Activated naive CD4-positive, alpha-beta T cell treated with anti-CD3 and anti-CD28 coated beads, Interleukin-2, amount 50 U/mL, for 72 hours (primary cell): ENCODE measurements at places on chromosomes 1 and 21. TPM values are rescaled to one million over a fixed set of nuclear protein-coding genes. Genes with fewer than 3 reads are reported as not detected.

The BMP8A gene
- not detected for total RNA-seq

The MIGA1 gene
- 9.7 TPM for total RNA-seq

DNA sequence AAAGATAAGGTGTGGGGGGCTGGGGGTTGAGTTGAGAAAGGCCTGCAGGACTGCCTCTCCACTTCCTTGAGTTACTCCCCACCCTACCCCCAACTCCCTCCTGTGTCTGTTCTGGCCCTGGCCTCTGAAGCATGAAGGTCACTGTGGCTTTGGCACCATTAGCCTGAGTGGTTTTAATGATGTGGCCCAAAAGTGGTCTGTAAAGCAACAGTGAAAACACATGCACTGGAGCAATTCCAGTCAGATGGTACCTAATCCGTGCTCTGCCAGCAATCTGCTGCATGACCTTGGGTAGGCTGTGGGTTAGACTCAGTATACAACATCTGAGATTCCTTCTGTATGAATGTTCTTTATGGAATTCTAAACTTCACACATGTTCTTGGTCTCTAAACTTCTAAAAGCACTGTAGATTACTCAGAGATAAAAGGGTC lies 86.5 kb upstream of the ATP1A1 start:
- no peak for DNase-seq

The SYT6 gene
- 0.11 TPM for total RNA-seq

GRCh38 chr1:39139723-39140360 lies 64.7 kb upstream of the MACF1 start:
- DNase-seq = no peak

- DNase-seq = no peak
Measured at GRCh38 chr1:216325946-216326345, 97.3 kb downstream of the USH2A start.

DNA sequence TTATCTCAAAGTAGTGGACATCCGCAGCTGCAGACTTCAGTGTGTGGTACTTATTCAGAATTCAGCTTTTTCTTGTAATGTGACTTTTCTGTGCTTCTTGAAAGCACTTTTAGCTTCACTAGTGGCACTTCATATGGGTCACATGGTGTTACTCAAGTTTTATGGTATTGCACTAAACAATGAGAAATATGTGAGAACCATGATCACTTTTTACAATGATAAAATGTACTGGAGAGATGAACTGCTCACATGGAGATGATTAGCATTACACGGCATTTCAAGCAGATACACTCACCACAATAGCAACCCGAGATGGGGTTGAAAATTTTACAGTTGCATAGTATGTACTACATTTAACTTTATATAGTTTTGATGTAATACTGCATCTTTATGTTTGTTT lies 40.1 kb upstream of the GPR52 start:
- DNase-seq = no peak

GRCh38 chr1:163604896-163605295 lies 283.1 kb downstream of the NUF2 start:
- no peak for DNase-seq

The AADACL3 gene
- not detected for total RNA-seq

The OR2L3 gene
- not detected for total RNA-seq

DNA sequence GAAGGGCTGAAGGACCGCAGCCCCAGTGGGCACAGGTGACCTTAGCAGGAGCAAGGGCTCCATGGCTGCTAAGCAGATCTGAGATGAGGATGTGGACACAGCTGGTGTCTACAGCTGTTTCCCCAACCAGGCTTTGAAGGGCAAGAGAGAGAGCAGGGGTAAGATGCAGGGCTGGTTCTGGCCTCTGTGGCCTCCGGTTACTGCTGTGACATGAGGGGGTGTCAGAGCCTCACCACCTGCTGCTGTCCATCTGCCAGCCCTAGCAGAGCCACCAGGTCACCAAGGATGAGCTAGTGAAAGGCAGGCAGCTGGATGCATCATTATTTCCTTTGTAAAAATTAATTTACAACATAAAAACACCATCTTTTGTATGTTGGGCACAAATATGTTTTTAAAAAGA lies 33.4 kb downstream of the OBSCN start:
- DNase-seq = no peak

DNA sequence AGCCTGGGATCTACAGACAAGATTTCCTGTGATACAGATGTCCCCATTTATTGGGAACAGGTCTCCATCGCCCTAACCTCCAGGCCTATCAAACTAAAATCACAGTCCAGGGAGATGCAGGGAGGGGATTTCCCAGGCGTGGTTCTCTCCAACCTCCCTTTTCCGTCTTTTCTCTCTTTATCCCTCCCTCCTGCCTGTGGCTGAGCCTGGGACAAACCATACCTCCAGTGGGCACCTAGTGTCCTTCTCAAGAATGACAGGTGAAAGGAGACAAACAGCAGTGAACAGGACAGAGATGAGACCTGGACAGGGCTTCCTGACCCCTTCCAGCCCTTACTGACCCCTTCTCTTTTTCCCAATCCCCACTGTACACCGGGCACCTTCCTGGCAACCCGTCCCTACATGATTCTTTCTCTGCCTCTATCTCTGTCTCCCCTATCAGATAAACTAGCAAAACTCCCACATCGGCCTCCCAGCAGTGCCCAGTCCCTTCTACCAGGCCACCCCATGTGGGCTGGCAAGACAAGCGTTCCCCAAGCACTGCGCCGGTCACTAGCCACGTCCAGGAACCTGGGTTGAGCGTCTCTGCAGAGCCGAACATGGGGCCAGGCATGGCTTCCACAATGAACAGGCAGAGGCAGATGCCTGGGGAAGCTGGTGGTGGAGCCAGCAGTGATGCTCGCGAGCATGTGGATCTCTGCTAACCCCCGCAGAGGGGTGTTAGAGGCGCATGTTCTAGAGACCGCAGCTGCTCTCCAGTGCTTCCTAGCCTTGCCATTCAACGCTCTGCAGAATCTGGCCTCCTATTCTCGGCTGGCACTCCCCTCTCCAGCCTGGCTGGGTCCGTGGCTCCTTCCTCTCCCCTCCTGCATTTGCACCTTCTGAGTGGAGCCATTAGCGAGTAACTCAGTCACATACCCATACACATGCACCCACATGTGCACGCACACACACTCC lies 54.7 kb downstream of the ELK4 start:
- DNase-seq = no peak

The TRIM46 gene
- 6.8 TPM for total RNA-seq

DNA sequence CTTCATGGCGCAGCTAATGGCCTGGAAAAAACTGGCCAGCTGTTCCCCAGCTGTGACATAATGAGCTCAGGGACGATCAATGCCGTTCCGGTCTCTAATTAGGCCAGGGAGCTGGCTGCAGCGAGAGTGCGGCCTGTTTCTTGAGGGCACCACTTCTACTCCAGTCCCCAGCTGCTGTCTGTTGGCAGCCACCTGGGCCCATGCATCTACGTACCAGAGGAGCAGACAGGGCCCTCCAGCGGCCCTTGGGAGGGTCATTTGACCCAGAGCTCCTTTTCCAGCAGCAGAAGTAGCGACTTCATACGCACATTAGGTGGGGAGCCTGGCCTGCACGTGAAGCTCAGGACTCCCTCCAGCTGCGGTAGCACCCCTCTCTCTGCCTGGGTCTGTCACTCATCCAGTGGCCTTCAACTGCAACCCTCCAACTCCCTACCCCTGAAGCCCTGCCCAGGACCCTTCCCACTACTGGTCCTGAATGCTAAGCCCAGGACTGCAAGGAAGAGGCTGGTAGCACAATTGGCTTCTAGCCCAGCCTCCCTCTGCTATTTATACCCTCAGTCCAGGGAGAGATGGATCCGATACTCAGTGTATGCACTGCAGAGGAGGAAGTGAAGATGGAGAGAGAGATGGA lies 9.1 kb upstream of the GPR61 start:
- DNase-seq = no peak

- no peak for DNase-seq
Measured at GRCh38 chr1:212688341-212689047, 11.1 kb downstream of the BATF3 start.

The S100B gene
- total RNA-seq = not detected

The C1orf52 gene
- total RNA-seq = 35.4 TPM

DNA sequence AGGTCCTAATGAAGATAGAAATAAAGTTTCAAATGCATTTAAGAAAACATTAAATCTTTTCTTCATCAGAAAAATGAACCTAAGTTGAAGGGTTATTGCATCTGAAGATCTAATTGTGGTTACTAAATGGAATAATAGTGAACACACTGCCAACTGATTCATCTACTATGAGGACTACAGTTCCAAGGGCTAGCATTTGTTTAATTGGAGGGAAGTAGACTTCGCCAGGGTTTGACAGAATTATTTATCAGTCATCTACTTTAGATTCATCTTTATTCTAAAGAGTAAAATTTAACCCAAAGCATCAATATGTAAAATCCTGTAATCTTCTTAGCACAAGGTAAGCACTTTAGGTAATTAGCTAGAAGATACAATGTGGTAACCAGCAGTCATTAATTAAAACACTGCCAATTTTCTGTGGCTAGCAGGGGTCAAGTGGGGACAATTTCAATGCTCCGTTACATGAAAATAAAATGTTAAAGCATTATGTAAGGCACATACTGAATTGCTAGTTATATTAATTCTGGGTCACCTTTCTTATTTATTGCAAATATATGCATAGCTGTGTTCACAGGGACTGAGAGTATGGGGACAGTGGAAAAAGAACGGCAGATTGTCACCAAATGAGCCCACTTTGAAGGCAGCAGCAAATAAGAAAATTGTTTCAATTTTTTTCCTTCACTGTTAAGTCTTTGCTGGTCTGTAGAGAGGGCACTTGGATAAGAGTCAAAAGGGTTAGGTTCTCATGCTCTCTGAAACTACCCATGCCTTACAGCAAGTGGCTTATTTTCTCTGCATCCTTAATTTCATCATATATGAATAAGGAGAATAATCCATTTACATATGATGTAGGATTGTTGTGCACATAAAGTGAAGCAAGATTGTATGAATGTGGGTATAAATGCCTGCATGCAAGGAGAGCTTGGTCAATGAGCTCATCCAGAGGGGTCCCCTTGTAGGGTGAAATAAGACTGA lies 416.0 kb downstream of the PCP4 start:
- no peak for DNase-seq

The C8B gene
- not detected for total RNA-seq

GRCh38 chr1:88888750-88889149 lies 2.6 kb downstream of the GTF2B start:
- DNase-seq = no peak

- no peak for DNase-seq
Measured at GRCh38 chr21:34183331-34183928, 110.1 kb downstream of the MRPS6 start.

- no peak for DNase-seq
Measured at GRCh38 chr1:111062081-111062480, 77.8 kb downstream of the DRAM2 start.

DNA sequence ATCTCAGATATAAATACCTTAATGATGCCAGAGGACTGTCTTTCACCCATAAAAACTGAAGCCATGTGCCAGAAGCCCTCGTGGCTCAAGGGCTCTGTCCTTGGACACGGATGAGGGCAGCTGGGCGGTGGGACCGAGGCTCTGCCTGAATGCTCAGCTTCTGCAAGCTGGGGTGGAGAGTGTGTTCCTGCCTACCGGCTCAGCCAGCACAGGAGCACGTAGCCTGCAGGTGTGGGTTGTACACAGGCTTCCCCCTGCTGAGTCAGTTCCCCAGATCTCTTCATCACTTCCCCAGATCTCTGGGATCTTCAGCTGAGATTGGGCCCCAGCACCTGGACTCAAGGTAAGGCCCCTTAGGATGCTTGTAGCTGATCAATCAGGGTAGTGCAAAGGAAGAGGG lies 15.4 kb downstream of the KCNJ15 start:
- no peak for DNase-seq

- no peak for DNase-seq
Measured at GRCh38 chr1:35187816-35188342, 5.1 kb downstream of the SFPQ start.

DNA sequence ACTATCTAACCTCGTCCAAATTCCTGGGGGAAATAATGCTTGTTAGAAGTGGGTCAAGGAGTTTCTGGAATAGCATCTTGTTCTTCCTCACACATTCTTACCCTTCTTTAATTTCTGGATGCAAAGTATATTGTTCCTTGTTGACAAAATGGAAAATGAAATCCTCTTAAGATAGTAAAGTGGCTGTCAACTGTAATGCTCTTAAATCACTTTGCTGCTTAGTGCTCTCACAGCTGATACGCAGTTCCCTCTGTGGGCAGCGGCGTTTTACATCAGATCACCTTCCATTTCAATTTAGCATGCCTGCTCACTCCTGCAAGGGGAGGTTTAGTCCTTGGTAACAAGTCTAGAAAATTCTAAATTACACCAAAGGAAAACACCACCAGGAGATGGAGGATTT lies 113.1 kb downstream of the DNM3 start:
- no peak for DNase-seq

DNA sequence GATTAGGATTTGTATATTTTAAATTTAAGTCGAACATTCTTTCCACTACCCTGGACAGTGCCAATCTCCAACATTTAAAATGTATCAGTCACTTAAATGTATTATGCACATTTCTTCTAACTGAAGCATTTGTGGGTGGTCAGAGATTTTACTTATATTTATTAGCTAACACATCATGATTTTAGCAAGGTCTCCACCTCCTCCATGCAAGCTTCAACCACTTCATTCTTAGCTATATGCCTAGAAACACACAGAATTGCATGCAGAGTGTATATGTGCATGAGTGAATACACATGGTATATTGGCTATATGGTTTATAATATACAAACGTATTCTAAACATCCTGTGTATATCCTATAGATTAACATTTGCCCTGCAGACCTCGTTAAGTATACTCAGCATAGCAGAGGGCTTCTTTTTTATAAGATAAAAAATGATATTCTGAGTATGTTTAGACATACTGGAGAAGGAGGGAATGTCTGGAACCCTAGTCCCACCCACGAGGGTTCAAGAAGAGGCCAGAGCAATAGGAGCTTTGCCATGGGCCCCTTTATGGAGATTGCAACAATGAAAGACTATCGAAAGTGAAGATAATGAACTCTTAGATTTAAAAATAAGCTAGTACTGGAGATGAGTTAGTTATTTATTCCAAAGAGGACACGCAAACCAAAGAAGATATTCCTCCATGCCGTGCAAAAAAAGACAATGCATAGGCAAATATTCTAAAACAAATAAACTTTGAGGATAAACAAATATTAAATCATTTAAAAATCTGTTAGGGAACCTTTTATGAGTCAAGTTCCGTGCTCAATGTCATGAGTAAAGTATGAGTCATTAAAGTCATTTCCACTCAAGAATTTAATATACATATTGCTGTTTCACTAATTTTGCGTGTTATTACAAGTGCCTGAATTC lies 480.4 kb downstream of the SIPA1L2 start:
- no peak for DNase-seq

GRCh38 chr1:156276532-156276931 lies 6.1 kb downstream of the SMG5 start:
- no peak for DNase-seq

- DNase-seq = no peak
Measured at GRCh38 chr1:96996001-96996400, 274.4 kb downstream of the PTBP2 start.

- DNase-seq = peak; percentile 49
Measured at GRCh38 chr1:74504125-74504932, 8.1 kb downstream of the LRRC53 start.

- no peak for DNase-seq
Measured at GRCh38 chr21:31490443-31490842, 146.4 kb upstream of the TIAM1 start.

The FGGY gene
- 15.0 TPM for total RNA-seq

GRCh38 chr1:54017979-54018378 lies at the start of gene LDLRAD1:
Gene LDLRAD1, minus strand, starts transcription at chr1:54018186. Its CDS starts 74 bp downstream, at chr1:54018112.
- no peak for DNase-seq

GRCh38 chr1:229447809-229448252 lies 13.9 kb upstream of the ACTA1 start:
- no peak for DNase-seq
